ENCODE measurements at places on chromosomes 11 and 22. TPM values are rescaled to one million over a fixed set of nuclear protein-coding genes. Genes with fewer than 3 reads are reported as not detected.

The CHST1 gene
- 15.2 TPM for total RNA-seq

The PATE2 gene
- not detected for total RNA-seq

The APOA5 gene
- total RNA-seq, result not detected

The SLC16A8 gene
- total RNA-seq, result not detected

The MRTFA gene
- total RNA-seq, result 77.4 TPM

The STT3A gene
- total RNA-seq, result 112 TPM

The GALNT18 gene
- total RNA-seq, result 60.6 TPM

The OR8G5 gene
- total RNA-seq, result not detected

The OR52H1 gene
- total RNA-seq, result 0.96 TPM

The OR2AT4 gene
- total RNA-seq, result not detected

The NPAS4 gene
- total RNA-seq, result 7.0 TPM

The CBLIF gene
- not detected for total RNA-seq

The MUS81 gene
- 63.1 TPM for total RNA-seq

The OR6T1 gene
- total RNA-seq, result not detected

The ZNF215 gene
- total RNA-seq, result 2.0 TPM

The OR10A2 gene
- total RNA-seq, result not detected

The IL17REL gene
- total RNA-seq, result not detected

The MYO7A gene
- 11.6 TPM for total RNA-seq

The MUC5B gene
- not detected for total RNA-seq

The GATD1 gene
- total RNA-seq, result 52.7 TPM

The AP1B1 gene
- 71.9 TPM for total RNA-seq

The PGR gene
- total RNA-seq, result 16.7 TPM

The GNG3 gene
- not detected for total RNA-seq

The CLMP gene
- total RNA-seq, result 70.9 TPM

The MUC2 gene
- 0.10 TPM for total RNA-seq

The SLC22A25 gene
- not detected for total RNA-seq

The RPS13 gene
- total RNA-seq, result 761 TPM
